Gastroesophageal sphincter (tissue), 4 donors: ENCODE measurements at places on chromosomes 4 and X. TPM values are rescaled to one million over a fixed set of nuclear protein-coding genes. Genes with fewer than 3 reads are reported as not detected.

GRCh38 chr4:108346818-108347210 is 178.1 kb upstream of the LEF1 start:
- H3K27ac ChIP-seq = no peak overlapping the region
- H3K36me3 ChIP-seq = no peaks in the 10 kb centered on the region
- ATAC-seq = no peak

Gene CENPVL2
- not detected for total RNA-seq

Gene DOCK11
- total RNA-seq = 61.9 TPM

- no peaks in the 10 kb centered on the region for H3K36me3 ChIP-seq
- ATAC-seq = no peak
- H3K27me3 ChIP-seq = no peaks in the 10 kb centered on the region
- no peaks in the 10 kb centered on the region for H3K4me1 ChIP-seq
- H3K27ac ChIP-seq = no peak overlapping the region
Observed at GRCh38 chr4:105644257-105644656, 64.2 kb downstream of the INTS12 start.

DNA sequence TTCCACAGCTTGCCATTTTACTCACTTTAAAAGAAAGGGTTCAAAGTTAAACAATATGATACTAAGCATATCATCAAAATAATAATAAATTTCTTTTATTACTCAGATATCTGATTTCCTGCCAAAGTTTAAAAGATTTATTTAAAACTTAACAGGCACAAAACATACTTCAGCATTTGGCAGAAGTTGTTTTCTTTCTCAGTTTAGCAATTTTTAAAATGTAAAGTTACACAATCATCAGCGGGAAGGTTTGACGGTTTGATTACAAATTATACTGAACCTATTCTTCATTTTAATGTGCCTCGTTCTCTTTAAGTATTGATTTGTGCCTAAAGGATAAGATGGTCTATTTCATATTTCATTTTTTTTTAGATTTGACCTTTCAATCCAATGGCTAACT is 227.2 kb downstream of the APBB2 start:
- H3K4me1 ChIP-seq = no peaks in the 10 kb centered on the region
- no peak overlapping the region for H3K27ac ChIP-seq
- H3K27me3 ChIP-seq = no peaks in the 10 kb centered on the region
- no peaks in the 10 kb centered on the region for H3K36me3 ChIP-seq
- no peak overlapping the region for H3K4me3 ChIP-seq

- peak overlapping the region; percentile 12 for H3K4me3 ChIP-seq
- no peaks in the 10 kb centered on the region for H3K4me1 ChIP-seq
- no peak overlapping the region for H3K27ac ChIP-seq
Observed at GRCh38 chr4:88244816-88245579, 39.4 kb downstream of the PPM1K start.

Gene CFAP99
- not detected for total RNA-seq

Gene AIFM1
- 14.8 TPM for total RNA-seq

GRCh38 chr4:48269861-48270522 is 354 bp upstream of the TEC start:
- H3K27ac ChIP-seq = peak overlapping the region; percentile 79
- peak overlapping the region; percentile 77 for H3K4me3 ChIP-seq
- ATAC-seq = peak; percentile 97
- peaks cover 21% of the 10 kb centered on the region for H3K4me1 ChIP-seq
- no peaks in the 10 kb centered on the region for H3K27me3 ChIP-seq

DNA sequence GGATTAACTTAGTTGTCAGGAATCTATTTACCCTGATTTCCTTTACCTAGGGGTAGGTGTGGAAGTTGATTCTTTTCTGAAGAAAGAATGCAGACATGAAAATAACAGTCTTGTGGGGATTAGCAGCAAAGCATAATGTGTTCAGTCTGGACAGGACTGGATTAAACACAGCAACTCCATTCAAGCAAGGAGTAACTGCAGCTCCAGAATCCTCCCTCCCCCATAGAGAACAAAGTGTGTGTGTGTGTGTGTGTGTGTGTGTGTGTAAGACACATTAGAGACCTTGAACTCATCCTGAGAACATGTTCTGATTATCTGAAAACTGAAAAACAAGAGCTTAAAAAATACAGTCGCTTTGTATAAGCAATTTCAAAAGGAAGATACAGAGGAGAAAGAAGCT is 9.3 kb downstream of the C4orf54 start:
- H3K4me1 ChIP-seq = peaks cover 5% of the 10 kb centered on the region
- no peaks in the 10 kb centered on the region for H3K36me3 ChIP-seq
- no peak overlapping the region for H3K27ac ChIP-seq
